Stimulated activated CD4-positive, alpha-beta T cell treated with anti-CD3 and anti-CD28 coated beads, Interleukin-1b, Interleukin-23, amount 100 ng/mL, for 4 hours (primary cell): ENCODE measurements at places on chromosomes 6 and 20.

- DNase-seq, result no peak
Observed at GRCh38 chr6:169921217-169921616, 169.8 kb downstream of the ERMARD start.

DNA sequence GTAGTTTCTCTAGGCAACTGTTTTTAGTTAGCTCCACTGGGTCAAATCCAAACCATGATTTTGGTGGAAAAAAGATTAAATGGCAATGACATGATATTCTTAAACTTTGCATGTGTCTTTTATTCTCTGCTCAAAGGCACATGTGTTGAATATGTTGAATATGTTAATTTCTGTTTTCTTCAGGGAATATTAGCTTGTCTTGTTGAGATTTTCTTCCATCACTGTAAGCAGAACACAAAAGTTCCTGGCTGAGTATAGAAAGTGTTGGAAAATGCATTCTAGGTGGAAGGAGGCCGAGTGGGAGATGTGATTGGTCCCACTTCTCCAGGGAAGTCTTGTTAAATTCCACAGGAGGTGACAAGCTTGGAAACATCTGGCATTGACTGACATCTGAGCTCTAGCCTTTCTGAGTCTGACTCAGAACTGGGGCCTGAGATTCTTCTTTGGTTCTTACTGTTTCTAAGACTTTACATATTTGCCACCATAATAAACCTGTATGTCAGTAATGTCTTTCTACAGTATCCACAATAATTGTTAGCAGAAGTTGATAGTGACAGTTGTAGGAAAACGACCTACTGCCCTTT is 81.1 kb downstream of the LAMA4 start:
- no peak for DNase-seq

- DNase-seq, result no peak
Observed at GRCh38 chr6:73528897-73529296, 8.1 kb upstream of the EEF1A1 start.

- no peak for DNase-seq
Observed at GRCh38 chr6:41056768-41057490, 3.9 kb downstream of the APOBEC2 start.

DNA sequence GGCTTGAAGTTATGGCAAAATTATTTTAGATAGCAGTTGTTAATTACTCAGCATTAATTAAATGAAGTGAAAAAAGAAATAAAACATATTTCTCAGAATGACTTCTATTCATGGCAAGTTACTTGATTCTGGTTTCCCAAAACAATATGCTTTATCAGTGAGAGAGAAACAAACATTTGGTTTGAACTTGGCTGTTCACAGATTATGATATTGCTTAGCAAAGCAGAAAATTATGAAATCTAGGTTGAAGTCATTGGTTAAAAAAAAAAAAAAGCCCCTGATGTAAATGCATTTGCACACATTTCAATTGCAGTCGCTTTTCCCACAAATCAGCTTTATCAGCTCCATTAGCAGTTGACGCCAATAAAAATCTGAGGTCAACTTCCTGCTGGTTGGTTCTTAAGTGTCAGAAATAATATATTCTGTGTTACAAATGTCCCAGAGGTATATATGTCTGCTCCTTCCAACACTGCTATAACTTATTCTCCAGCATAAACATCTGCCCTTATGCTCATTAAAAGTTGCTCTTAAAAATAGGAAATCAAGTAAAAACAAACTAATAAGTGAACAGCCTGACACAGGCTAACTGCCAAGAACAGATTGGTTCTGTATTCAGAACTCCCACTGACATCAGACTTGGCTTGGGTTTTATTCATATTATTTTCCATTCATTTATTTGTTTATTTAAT is 275.4 kb downstream of the PHF3 start:
- no peak for DNase-seq

GRCh38 chr20:36112112-36112511 is 42.4 kb upstream of the EPB41L1 start:
- no peak for DNase-seq

DNA sequence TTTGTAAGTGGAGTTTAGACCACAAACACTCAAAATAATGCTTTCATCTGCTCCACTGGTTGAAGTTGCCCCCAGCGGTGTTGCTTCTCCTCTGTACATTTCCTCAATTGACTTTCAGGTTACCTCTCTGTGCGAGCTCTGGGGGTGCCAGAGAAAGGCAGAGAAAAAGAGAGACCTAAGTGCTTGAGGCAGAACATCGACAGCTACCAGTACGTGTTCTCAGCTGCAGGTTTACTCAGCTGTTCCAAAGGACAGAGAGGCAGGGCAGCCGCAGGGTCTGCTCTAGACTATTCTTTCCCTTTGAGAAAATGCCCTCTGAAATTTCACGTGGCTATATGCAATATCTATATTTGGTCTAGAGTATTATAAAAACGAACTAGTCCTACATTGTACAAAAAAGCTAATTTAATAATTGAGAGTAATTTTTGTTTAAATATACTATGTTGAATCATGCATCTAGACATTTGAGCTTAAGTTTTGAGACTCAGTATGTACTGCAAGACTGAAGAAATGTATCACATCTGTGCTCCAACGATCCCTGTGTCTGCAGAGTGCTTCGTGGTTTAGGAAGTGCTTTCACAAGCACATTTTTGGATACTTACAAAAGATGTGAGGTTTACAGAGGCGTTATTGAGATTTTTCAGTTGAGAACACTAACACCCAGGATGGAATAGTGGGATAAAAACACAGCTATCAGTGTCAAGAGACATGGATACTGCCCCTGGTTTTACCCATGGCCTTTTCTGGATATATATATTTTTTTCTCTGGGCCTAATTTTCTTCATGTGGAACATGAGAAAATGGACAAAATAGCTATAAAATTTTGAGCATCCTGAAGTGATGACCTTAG is 453.6 kb upstream of the FLRT3 start:
- DNase-seq, result no peak

DNA sequence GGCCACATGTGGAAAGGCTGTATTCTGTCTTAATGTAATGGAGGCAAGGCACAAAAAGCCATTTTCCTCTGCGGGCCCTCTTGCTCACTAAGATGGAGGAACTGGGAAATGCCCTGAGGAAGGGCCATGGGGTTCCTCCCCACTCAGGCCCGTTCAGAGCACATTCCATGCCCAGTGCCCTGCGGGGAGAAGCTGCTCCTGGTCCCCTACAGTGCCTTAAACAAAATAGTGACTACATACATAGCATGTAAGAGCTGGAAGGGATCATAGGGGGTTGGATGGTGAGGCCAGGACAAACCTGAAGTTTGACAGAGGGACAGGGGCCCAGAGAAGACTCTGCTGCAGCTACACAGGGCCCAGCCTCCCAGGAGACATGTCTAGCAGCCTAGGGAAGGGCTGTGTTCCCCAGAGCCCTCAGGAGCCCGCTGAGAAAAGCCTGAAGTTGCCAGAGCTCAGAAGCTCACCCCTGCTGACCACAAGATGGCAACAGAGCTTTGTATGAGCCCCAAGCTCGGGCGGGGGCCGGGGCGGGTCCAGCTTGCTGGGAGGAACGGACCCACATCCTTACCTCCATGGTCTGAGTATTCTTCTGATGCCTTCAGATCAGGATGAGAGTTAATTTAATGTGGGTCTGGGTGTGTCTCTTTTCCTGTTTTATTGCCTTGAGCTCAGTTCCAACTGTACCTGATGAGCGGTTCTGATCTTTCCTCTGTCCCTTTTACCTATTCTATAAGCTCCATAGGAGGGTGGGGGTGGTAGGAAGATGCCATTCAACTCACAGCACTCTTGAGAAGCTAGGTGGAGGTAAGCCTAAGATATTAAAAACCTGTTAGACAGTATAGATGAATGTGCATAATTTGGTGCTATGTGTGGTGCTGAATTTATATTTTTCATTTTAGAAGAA is 242.9 kb downstream of the CDC5L start:
- no peak for DNase-seq

- DNase-seq, result no peak
Observed at GRCh38 chr6:25553502-25553901, 98.5 kb upstream of the SCGN start.

DNA sequence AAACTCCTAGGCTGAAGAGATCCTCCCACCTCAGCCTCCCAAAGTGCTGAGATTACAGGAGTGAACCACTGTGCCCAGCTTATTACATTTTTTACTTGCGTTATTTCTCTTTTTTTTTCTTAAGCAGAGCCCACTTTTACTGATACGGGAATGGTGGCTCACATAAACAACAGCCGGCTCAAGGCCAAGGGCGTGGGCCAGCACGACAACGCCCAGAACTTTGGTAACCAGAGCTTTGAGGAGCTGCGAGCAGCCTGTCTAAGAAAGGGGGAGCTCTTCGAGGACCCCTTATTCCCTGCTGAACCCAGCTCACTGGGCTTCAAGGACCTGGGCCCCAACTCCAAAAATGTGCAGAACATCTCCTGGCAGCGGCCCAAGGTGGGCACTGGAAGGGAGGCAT is 10.5 kb downstream of the CAPN11 start:
- DNase-seq, result no peak
